ENCODE measurements at places on chromosomes 4 and X.

GRCh38 chr4:138902705-138903104, 112.9 kb upstream of the NOCT start:
- DNase-seq = no peak

GRCh38 chr4:168651374-168651773, 154.5 kb downstream of the PALLD start:
- no peak for DNase-seq

DNA sequence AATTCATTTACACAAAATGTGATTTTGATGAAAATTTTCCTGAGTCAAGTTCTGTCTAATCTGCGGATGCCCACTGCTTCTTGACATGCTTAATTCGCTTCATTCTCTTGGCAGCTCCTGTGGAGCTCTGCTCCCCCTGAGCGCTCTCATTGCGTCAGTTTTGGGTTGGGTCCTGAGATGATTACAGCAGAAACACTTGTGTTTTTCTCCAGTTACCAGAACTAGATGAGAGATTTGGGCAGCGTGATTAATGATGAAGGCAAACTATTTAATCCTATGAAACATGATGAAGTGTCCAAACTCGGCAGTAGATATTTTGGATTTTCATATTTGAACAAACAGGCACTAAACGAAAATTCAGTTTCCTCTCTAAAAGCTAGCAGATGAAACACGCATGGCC, 4.2 kb upstream of the CXCL1 start:
- no peak for DNase-seq

DNA sequence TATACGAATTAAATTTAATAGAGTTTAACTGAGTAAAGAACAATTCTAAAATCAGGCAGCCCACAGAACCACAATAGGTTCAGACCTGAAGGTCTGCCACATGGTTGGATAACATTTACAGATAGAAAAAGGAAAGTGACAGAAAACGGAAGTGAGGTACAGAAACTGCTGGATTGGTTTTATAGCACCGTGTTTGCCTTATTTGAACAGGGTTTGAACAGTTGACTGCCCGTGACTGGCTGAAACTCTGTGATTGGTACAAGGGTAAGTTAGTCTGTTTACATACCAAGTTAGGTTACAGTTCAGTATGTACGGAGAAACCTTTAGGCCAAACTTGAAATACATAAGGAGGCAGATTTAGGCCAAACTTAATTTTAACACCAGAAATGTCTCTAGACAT, 64.1 kb upstream of the ATXN3L start:
- DNase-seq = no peak

- DNase-seq = no peak
Observed at GRCh38 chr4:56342746-56343145, 44.5 kb downstream of the AASDH start.

- DNase-seq = no peak
Observed at GRCh38 chr4:151117371-151117962, 18.0 kb downstream of the RPS3A start.

DNA sequence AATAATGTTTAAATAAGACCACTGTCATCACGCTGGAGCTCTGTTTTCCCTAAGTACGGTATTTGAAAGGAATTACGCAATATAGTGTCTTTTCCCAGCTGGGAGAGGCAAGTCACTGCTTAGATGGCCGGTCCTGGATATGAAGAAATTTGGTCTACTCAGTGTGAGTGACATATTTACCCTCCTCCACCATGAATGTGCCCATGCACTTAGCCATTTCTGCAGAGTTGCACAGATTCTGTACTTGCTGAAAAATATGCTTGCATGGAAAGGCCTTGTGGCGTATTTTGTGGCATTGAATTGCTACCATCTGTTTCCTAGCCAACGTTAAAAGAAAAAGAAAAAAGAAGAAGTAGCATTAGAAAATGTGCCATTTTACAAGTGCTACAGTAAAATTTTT, 73.1 kb downstream of the ADGRL3 start:
- no peak for DNase-seq

GRCh38 chrX:63561425-63561824, 210.3 kb upstream of the SPIN4 start:
- DNase-seq = no peak
